Stimulated activated CD8-positive, alpha-beta memory T cell treated with anti-CD3 and anti-CD28 coated beads, Interleukin-15, amount 100 ng/mL, for 1 hour (primary cell): ENCODE measurements at places on chromosomes 5 and 9.

DNA sequence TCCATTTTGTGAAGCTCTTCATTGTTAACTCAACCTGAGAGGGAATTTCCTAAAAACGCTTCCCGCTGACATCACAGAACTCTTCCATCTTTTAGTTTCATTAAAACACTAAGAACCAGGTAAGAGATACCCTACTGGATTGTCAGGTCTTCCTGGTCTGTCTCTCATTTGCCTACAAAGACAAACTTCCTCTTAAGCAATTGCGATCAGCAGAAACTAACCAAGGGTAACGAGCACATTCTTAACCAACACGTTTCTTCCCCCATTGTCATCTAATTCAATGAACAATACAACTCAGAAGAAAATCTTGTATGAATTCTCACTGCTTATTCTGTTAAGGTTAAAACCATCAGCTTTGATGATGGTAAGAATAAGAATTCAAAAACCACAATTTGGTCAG, 6.6 kb downstream of the FBXW11 start:
- DNase-seq = no peak

GRCh38 chr5:139863361-139863760, 67.8 kb downstream of the PSD2 start:
- DNase-seq = no peak

GRCh38 chr5:33369485-33370465, 71.0 kb upstream of the TARS1 start:
- DNase-seq = no peak

- DNase-seq = no peak
Observed at GRCh38 chr5:148085977-148086705, 22.4 kb downstream of the SPINK5 start.

DNA sequence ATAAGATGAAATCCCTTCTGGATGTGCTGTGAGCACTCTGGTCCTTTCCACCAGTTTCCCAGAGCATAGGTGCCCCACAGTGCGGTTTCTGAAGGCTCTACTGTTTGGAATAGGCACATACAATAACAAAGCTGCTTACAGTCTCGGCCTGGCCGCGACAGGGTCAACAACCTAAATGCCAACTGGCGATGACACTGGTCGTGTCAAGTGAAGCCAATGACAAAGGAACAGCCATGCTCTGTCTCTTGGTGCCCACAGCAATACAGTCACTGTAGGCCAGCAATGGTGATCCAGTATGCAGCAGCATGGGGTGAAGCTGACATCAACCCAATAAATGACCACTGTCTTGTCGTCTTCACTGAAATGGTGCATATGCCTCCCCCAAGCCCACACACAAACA, 47.8 kb upstream of the EQTN start:
- DNase-seq = no peak

DNA sequence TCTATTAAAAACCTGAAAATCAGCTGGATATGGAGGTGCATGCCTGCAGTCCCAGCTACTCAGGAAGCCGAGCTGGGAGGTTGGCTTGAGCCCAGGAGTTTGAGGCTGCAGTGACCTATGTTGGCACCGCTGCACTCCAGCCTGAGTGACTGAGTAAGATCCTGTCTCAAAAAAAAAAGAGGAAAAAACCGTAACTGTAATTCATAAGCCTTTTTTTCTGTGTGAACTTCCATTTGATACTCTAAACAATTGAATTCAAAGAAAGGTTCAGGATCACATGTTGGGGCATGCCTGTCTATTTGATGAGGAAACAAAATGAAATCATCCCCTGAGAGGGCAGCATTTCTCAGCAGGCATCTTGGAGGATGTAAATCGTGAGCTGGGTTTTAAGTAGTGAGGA, 38.8 kb downstream of the ITGA2 start:
- DNase-seq = no peak

- DNase-seq = no peak
Observed at GRCh38 chr9:80954521-80954920, 734.8 kb downstream of the TLE1 start.

DNA sequence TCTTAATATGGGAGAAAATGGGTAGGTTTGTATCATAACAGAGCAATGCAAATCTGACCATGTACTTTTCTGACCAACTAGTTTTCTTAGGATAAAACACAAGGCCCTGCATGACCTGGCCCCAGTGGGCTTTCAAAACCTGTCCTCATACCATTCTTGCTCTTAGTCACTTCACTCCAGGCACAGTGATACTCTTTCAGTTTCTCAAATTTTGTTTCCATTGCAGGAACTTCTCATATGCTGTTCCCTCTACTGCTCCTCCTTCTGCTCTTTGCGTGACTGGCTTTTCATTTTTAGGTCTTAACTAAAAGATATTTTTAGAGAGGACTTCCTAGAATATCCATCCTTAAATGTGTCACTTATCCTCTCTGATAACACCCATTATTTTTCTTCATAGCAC, 112.4 kb downstream of the INIP start:
- no peak for DNase-seq

DNA sequence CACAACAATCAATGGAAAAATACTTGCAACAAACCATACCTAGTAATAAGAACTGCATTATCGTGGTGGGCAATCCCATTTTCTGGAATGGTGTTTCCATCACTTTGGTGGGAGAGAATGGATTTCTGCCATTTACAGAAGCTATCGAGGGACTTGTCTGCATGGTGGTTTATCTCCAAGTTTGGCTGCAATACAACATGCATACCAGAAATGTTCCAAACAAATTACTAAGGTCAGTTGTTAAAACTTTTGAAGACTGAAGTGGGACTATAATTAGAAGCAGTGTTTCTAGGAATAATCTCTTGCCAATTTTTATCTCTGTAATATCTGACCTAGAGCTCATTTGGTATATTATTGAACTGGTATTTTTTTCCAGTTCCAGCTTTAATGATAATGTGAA, 30.3 kb downstream of the ADAMTS6 start:
- DNase-seq = no peak
